CD4-positive, alpha-beta T cell treated with Interleukin-21 for 1 hour (primary cell): ENCODE measurements at places on chromosomes 7 and 10.

GRCh38 chr7:28792858-28793257, 165.3 kb downstream of the TRIL start:
- DNase-seq = no peak

DNA sequence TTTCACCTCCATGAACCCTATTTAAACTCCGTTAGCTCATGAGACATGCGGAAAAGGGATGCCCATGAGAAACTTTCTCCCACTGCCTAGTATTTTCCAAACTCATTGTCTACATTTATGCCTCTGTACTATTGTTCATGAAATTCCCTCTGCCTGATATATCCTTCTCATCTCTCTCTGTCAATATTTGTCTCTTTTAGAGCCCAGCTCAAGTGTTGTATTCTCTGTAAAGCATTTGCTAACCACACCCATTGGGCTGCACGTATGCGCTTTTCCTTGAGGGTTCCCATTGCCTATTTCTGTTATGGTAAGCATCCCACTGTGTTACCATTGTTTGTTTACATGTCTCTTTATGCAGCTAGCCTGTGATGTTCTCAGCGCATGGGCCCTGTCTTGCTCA, 211.4 kb downstream of the MDFIC start:
- DNase-seq = no peak

DNA sequence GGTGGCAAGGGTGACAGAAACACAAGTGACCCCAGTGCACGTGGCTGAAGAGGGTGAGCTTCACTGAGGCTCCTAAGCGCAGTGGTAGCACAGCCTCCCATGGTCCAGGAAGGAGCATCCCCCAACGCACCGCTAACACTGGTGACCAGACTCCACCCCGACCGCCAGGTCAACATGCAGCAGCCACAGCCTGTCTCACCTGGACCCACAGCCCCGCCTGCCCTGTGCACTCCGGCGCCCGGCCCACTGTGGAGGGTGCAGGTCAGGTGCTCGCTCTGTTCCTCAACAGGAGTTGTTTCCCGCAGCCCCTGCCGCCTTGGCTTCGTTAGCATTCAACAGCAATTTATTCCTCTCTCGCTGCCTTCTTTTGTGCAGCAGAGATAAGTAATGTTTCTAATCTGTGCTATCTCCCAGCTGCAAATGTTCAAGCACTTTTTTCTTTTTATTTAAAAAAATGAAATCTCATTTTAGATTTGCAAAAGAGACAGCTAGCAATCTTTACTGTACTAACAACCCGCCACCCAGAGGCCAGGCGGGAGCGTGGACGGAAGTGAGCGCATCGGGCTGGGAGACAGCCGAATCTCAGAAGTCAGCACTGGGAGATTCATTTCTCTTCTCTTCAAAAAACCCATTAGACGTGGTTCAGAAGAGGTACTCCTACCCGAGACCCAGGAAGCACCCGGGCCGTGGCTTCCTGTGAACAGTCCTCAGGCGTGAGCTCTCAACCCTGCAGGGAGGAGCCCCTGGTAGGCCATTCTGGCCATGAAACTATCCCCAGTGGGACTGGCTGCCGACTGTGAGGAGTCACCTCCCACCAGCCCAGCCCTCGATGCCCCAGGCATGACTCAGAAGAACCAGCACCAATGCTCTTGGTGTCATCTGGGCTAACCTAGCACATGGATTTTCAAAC, 133.4 kb downstream of the MAD1L1 start:
- no peak for DNase-seq

GRCh38 chr7:157862731-157863130, 525.9 kb downstream of the DNAJB6 start:
- no peak for DNase-seq

DNA sequence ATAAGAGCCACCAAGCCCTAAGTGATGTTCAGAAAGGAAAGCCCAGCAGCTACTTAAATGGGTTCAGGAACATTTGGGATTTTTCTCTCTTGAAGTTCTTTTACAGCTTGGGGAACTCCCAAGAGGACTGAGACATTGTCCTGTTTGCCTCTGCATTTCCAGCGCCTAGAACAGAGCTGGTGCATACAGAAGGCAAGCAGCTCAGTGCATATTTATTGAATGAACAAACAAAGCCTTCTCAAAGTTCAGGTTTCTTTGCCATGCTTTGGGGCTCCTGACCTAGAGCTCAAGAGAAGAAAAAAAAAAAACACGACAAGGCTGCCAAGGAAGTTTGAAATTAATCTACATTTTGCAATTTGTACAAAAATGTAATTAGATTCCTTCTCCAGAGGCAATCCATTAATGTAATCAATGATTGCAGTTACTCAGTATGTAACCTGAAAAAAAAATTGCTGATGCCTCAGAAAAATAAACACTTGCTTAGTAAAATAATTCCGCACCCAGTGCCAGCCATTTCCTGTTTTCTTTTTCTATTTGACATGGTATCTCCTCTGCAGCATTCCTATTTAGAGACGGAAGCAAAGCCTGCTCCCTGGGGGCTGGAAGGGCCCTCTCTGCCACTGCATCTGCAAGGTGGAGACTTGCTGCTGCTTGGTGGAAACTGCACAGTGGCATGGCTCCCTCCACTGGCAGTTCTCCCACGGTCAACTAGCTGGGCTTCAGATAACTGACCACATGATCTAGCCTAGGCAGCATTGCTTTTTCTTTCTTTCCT, 157.3 kb downstream of the TMEM178B start:
- no peak for DNase-seq
